ENCODE measurements at places on chromosomes 11 and 22. TPM values are rescaled to one million over a fixed set of nuclear protein-coding genes. Genes with fewer than 3 reads are reported as not detected.

Gene CDC42BPG
- 1.7 TPM for total RNA-seq

Gene MUC6
- total RNA-seq: not detected

Gene CALCB
- total RNA-seq: 0.28 TPM

Gene OR52I1
- not detected for total RNA-seq

Gene APOL4
- not detected for total RNA-seq

Gene TECTA
- total RNA-seq: 0.02 TPM

Gene C11orf87
- total RNA-seq: 0.07 TPM

Gene SYT9
- 0.16 TPM for total RNA-seq

Gene SAA4
- not detected for total RNA-seq

Gene JAM3
- total RNA-seq: 4.0 TPM

Gene DEPDC7
- 7.7 TPM for total RNA-seq

Gene OMP
- not detected for total RNA-seq

Gene OR52E8
- total RNA-seq: not detected

Gene TRIM51
- total RNA-seq: not detected

Gene BAIAP2L2
- 5.1 TPM for total RNA-seq

Gene PNPLA5
- not detected for total RNA-seq

Gene LDHAL6A
- not detected for total RNA-seq

Gene LMNTD2
- 2.3 TPM for total RNA-seq
